Activated CD8-positive, alpha-beta T cell treated with anti-CD3 and anti-CD28 coated beads, Interleukin-2, amount 10 ng/mL, durations not matched to agents 7 days and 5 days (primary cell): ENCODE measurements at places on chromosomes 5 and 9. TPM values are rescaled to one million over a fixed set of nuclear protein-coding genes. Genes with fewer than 3 reads are reported as not detected.

MAMDC2 gene
- not detected for total RNA-seq

DNA sequence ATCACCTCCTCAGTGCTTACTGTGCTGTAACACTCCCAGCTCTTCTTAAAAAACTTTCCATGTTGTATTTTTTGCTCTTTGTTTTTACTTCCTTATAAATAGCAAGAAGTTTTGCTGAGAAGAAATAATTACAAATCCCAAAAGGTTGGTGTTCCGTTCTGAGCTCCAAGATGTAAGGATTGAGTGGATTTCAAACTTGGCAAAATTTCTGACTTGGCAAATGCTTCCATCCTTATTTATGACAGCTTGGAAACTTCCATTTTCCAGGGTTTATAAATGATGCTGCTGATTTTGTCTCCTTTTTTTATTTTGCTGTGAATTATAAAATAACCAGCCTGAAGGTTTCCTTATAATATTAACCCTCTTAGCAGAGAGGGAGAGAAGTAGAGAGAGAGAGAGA is 151.9 kb downstream of the NTRK2 start:
- H3K27ac ChIP-seq = no peak overlapping the region
- no peaks in the 10 kb centered on the region for H3K4me1 ChIP-seq
- no peaks in the 10 kb centered on the region for H3K36me3 ChIP-seq
- H3K4me3 ChIP-seq = no peak overlapping the region
- no peak for DNase-seq

CXCL14 gene
- not detected for total RNA-seq

DNA sequence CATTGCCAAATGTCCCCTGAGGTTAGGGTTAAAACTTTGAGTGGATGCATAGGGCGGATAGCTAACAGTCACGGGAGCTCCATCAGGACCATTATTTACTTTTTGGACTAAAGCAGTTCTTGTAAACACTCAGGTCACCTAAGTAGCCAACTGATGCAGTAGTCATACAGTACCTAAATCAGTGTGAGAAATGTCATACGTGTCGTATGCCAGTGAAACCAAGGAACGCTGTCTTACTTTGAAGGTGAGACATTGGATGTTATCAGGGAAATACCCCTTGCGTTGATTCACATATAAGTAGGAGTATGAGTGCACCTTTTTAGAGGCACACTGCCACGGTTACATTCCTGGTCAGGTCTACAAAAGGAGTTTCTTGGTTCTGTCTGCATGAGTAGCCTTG is 101.9 kb downstream of the LNPEP start:
- no peaks in the 10 kb centered on the region for H3K27me3 ChIP-seq
- H3K36me3 ChIP-seq = peaks cover 34% of the 10 kb centered on the region
- H3K4me1 ChIP-seq = peaks cover 1% of the 10 kb centered on the region
- DNase-seq = no peak
- H3K4me3 ChIP-seq = no peak overlapping the region

SLC6A18 gene
- not detected for total RNA-seq

HBEGF gene
- total RNA-seq = 13.5 TPM

FOXD4 gene
- total RNA-seq = 0.52 TPM

GRCh38 chr5:154900066-154900465 is 37.9 kb downstream of the GEMIN5 start:
- no peak for DNase-seq
- no peak overlapping the region for H3K4me3 ChIP-seq
- H3K36me3 ChIP-seq = peaks cover 54% of the 10 kb centered on the region
- peaks cover 1% of the 10 kb centered on the region for H3K4me1 ChIP-seq
- H3K27me3 ChIP-seq = no peaks in the 10 kb centered on the region
- no peak overlapping the region for H3K27ac ChIP-seq

- H3K27me3 ChIP-seq = no peaks in the 10 kb centered on the region
- no peak overlapping the region for H3K4me3 ChIP-seq
- peaks cover 41% of the 10 kb centered on the region for H3K36me3 ChIP-seq
- DNase-seq = no peak
- H3K27ac ChIP-seq = no peak overlapping the region
These were observed 132.9 kb downstream of the STARD4 start for GRCh38 chr5:111379391-111379816.

ANKH gene
- total RNA-seq = 32.1 TPM

- no peaks in the 10 kb centered on the region for H3K36me3 ChIP-seq
- DNase-seq = no peak
- H3K27ac ChIP-seq = no peak overlapping the region
These were observed 208.8 kb downstream of the DAB2IP start for GRCh38 chr9:121860213-121860612.
